ENCODE measurements at places on chromosomes 12 and 14.

DNA sequence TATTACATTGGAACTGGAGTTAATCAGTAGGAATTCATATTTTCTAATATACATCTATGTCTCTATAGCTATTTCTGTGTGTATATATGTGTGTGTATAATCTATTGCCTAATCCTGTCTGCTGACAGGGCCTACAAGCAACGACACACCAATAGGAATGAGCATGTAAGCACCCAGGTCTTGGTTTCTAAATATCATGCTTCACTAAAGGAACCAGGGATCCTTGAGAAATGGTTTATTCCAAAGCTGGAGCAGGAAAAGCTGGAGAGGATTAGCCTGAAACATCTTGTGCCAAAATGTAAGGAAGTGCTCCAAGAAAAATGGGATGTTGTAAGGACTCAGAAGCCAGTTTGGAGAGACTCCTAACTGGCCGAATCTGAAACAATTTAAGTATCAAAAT is 29.3 kb upstream of the LGALS3 start:
- no peak for DNase-seq

GRCh38 chr14:95311752-95312151 is 8.0 kb downstream of the CLMN start:
- peak; percentile 41 for DNase-seq

- no peak for DNase-seq
Measured at GRCh38 chr12:56469007-56469930, 891 bp downstream of the SPRYD4 start.

DNA sequence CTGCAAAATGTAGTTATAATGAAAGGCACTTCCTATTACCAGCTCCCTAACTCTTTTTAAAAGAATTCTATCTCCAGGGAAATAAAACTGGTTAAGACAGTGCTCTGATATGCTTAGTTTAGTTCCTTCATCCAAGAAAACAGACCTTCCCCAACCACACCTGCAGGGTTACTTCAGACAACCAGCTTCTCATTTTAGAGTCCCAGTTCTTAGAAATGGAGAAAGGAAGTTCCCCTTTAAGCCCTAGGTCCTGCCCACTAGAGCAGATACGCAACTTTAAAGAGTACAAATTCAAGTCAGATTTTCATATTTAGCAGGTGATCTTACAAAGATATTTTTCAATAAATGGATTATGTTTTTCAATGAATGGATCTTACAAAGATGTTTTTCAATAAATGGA is 4.4 kb upstream of the WSB2 start:
- DNase-seq = no peak

DNA sequence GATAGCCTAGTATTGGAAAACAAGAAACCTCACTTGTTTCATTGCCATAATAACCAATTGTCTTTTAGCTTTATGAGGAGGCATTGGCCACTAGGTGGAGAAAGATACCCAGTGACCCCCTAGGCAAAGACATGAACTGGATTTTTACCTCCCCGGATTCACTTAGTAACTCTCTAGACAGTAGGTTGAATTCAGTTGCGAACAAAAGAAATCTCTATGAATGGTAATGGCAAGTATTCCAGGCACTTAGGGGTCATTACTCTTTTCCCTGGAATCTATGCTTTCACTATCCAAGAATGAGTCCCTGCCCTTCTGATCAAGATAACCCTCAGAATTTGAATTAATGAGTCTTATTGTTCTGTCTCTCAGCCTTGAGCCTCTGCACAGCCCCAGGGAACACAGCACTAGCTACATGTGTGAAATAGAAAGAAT is 29.5 kb upstream of the RHOJ start:
- DNase-seq = peak; percentile 77

DNA sequence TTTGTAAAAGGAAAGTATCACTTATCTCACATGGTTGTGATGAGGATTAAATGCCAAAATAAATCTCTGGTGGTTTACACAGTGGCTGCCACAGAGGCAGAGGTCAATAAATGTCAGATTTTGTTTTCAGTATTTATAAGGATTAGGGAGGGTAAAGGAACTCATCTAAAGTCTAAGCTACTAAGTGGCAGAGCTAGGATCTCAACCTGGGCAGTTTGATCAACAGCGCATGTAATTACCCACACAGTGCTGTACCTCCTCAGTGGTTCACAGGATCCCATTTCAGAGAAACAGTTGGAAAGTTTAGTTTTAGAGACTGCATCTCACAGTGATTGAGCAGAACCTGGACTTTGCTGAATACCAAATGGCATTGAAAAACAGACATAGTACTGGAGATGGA is 44.9 kb upstream of the RIC8B start:
- DNase-seq = no peak

- no peak for DNase-seq
Measured at GRCh38 chr12:18402872-18403611, 141.7 kb downstream of the PIK3C2G start.

GRCh38 chr12:21169878-21170472 is 39.0 kb downstream of the SLCO1B1 start:
- peak; percentile 41 for DNase-seq

DNA sequence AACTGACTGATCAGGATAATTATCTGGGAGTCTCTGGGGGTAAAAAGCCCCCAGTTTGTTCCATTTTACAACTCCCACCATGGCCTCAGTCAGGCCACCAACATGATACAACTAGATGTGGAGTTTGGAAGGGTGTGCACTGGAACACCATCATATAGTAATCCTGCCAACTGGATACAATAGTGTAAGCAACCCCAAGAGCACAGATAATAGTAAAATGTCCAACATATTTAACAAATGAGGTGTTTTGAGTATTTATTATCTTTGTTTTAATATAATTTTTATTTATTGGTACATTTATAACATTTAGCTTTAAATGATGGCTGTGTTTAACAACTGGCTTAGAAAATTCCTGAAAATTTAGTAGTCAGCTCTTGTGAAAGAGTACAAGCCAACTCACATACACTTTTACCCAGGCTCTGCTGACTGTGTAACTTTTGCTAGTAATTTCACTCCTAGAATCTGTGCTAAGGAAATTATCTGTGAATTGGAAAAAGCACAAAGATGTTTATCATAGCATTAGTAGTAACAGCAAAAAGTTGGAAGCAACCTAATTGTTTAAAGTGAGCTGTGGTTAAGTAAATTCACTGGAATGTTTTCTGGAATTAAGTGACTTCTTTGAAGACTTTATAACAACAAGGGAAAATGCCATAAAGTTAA is 196.8 kb downstream of the RAD51B start:
- DNase-seq = peak; percentile 46

GRCh38 chr14:83208341-83208740 is 1674.7 kb upstream of the SEL1L start:
- DNase-seq = no peak

DNA sequence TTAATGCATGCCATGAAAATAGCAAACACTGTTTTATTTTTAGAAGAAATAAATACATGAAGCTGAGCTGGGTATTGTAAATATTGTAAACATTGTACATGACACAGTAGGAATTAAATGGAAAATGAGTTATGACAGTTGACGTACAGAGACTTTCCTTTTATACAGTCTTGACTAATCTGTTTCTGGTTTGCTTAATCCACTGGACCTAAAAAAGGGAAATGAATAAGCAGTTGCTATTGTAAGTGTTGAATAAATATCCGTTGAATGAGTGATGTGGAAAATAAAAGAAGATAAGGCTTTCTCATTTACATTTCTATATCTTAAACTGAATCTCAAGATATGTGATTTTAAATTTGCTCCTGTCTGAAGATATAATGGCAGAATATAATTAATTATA is 15.0 kb downstream of the PMCH start:
- no peak for DNase-seq

DNA sequence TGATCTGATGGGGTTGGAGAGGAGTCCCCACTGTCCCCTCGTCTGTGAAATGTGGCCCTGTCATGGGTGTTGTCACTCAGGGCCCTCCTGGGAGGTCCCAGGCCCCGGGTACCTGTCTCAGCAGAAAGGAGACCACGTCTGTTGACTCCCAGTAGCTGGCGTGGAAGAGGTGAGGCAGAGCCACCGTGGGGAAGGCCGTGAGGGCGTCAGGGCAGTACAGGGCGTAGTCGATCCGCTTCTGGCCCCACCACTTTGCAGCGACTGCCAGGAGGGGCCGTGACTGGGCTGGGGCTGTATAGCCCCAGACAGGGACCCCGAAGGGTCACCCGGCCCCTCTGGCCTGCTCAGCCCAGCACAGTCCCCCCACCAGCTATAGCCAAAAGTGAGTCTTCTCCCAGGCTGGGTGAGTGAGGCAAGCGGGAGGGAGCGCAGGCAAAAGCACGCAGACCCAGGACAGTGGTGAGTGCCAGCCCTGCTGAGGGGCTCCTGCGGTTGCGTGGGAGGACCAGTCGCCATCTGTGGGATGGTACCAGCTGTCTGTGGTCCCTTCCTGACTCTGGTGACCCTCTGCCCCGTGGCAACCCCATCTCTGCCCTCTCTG is 8.2 kb downstream of the ARL6IP4 start:
- DNase-seq = no peak

DNA sequence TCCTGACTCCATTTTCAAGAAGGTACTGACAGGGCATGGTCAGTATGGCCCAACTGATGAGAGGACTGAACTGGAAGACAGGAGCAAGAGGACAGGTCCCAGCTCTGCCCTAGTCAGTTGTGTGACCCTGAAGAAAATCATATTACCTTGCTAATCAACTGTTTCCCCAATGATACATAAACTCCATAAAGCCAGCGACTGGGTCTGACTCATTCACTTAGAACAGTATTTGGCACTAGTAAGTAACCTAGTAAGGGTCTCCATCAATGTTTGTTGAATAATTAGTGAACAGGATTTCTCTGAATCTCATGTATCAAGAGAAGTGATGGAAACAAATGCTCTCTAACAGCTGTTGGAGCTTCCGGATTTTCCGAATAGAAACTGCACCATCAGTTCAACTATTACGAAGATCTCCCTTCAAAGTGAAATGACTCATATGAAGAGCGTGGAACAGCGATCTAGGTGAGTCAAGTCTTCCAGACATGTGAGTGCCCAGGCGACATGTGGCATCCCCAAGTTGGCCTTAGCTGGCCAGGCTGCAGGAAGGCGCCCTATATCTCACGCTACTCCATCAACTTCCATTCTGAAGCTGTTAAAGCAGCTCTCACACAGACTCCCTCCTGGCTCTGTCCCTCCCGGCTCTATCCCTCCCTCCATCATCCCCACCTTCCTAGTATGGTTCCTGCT is 94.5 kb downstream of the TTC7B start:
- no peak for DNase-seq

DNA sequence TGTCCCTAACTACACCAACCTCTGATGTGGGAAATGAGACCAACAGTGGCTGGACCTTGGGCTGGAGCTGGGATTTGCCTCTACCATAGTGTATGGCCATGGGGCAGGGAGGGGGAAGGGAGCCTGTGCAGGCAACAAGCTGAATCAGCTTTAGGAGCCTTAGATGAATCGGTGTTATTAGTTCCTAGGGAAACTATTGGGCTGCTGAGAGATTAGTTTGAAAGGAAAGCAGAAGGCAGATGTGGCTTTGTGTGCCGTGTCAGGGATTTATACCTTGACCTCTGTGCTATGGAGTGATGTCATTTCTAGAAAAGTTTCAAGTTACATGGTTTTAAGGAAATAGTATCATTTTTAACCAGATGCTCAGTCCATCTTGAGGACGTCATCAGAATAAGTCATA is 19.5 kb upstream of the GAS2L3 start:
- DNase-seq = no peak

DNA sequence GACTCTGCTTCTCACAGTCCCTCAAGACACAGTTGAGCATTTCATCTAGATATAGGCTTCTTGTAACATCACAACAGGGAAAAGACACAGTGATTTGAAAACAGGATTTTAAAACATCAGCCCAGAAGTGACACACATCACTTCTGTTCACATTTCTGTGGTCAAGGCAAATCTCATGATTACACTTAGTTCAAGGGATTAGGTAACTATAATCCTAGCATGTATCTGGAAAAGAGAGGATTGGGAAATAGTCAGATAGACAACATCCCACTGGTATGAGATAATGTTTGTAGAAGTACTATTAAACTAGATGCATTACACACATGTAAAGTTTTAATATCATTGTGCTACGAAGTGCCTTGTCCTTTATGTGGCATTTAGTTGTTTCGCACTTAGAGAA is 252.6 kb upstream of the PRKD1 start:
- DNase-seq = no peak

GRCh38 chr14:50820786-50821509 is 10.0 kb downstream of the NIN start:
- no peak for DNase-seq
